ENCODE measurements at places on chromosomes 7 and 10.

DNA sequence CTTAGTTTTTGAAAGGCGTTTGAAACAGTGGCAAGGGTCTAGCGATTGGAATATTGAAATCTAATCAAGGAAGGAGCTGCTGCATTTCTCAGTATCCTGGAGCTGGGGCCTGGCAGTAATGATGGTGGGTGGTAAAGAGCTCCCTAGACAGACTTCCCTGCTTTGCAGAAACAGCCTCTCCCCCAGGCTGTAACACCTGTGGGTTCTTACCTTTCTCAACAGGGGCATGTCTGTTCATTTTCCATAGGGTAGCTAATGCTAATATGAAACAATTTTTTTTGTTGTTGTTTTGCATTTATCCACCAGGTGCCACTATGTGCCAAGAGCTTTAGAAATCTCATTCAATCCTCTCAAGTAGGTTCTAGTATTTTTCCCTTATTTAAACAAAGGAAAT is 345.5 kb downstream of the REEP3 start:
- DNase-seq, result no peak

GRCh38 chr7:112610636-112611035 is 129.8 kb downstream of the LSMEM1 start:
- DNase-seq, result no peak

DNA sequence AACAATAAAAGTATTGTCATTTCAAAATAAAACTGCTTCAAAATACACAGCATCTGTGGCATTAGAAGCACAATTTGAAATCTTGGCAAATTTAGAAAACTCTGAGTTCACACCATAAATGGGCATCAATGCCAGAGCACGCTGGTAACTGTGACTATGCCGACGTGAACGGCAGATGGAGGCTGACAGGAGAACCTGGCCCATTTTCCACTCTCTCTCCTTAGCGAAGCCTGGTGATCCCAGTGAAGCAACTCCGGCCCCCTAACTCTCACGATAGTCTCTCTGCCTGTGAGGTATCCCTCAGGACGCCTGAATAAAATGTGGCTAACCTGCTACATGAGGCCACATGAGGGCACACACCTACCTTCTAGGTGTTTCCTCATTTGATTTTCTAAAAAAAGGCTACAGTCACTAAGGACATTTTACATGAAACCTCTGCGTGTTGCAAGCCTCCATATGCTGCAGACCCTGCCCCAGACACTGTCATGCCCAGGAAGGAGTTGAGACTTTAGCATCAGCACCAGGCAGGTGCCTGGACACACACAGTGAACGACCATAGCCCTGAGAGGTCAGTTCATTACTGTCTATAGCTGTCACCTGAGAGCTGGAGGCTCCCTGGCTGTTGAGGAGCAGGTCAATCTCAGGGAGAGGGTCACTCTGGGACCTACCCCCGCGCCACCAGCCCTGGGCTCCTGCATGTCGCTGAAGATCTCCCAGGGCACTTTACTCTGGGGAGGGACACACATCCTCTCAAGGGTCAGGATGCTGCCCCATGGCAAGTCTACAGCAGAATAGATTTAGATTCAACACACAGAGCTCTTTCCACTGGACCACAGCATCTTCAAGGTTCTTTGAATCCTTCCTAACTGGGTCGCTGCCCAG is 62.9 kb upstream of the CAMK2B start:
- DNase-seq, result no peak

DNA sequence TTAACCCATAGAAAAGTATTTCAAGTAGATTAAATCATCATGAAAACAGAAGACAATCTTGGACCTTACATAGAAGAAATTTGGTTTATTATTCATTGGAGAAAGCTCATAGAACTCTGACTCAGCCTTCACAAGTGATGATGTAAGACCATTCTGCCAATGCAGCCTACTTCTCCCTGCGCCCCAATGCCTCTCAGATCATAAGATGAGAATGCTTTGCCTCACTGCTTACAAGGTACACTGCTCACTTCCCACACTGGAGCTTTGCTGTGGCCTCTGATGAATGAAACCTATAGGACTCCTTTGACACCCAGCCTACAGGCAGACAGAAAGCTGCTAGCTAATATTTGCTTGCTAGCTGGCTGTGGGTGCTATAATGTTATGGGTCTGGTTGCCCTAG is 569.4 kb upstream of the STEAP1 start:
- no peak for DNase-seq

DNA sequence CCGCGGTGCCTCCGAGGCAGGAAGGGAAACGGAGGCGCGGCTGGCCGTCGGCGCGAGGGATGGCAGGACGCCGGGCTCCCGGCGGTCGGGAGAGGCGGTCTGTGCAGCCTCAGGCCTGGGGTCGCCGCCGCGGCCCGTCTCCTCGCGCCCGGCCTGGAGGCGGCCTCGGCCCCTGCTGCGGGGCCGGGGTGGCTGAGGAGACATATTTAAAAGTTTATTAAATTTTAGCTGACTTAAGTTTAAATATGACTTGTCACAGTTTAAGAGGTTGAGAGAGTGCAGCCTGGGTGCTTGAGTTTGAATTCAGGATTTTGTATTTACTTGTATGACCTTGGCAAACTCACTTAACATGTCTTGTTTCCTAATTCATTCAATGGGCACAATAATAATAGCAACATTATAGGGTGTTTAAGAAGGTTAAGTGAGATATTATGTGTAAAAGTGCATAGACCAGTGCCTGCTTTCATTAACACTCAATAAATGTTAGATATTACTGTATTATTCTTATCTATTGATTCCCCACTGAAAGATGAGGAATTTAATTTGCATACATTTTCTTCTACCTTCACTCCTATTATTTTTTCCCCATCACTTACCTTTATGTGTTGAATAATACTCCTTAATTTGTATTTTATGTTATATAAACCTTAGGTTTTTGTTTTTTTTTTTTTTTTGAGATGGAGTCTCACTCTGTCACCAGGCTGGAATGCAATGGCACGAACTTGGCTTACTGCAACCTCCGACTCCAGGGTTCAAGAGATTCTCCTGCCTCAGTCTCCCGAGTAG is 718 bp downstream of the DYNC2I1 start:
- no peak for DNase-seq

DNA sequence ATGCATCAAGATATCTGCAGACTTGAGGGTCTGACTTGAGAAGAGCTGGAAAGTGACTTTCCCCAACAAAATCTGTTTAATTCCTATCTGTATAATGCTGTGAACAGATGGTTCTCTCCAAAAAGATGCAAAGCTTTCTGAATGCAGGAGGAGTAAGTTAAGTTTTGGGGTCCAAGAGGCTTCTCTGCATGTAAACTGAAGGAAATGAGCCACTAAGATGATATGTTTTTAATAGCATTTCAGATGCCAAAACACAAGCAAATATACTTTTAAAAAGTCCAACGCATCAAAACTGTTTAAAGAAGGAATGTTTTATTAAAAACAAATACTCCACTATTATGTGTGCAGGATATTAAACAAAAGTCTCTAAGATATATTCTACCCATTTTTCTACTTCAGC is 137.0 kb downstream of the STRA8 start:
- no peak for DNase-seq

GRCh38 chr10:7558036-7558435 is 108.7 kb downstream of the ITIH5 start:
- DNase-seq, result no peak

DNA sequence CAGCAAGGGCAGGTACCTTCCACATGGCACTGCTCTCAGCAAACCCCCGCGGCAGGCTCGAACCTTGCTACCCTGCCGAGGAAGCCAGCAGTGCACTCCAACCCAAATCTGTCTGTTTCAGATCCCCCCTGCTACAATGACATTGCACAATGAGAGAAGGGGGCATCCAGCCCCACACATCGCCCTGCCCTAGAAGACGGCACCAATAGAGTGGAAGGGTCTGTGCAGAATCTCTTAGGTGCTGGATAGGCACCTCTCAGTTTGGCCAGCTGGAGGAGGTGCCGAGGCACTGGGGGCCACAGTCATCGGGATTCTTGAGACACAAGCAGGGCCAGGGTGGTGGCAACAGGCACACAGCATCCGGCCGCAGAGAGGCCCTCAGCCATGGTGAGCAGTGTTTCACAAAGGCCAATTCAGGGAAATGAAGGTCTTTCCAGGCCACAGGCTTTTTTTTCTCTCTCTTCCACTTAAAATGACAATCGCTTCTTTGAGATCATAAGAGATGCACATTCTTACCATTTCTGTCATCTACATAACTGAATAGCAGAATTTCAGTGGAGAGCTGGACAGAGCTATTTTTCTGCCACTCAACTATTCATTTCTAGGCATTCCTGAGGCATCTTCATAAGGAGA is 281.3 kb downstream of the TNS3 start:
- no peak for DNase-seq

- no peak for DNase-seq
Measured at GRCh38 chr10:119542988-119543813, 682 bp upstream of the RGS10 start.

- DNase-seq, result no peak
Measured at GRCh38 chr10:79502561-79503309, 9.6 kb upstream of the EIF5AL1 start.

DNA sequence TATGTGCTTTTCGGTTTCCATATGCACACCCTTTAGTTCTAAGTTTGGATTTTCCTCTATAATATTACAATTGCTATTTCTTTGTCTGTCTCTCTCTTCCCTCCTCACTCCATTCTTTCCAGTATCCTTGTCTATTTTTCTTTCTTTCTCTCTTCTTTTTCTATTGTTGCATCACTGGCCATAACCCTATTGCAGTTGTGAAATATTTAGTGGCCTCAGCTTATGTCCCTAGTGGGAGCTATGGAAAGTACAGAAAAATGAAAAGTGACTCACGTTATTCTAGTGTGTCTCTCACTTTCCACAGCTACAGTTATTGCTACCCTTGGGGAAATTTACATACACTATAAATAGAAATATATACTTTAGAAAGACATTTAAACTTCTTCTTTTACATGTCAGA is 59.1 kb downstream of the CNTNAP2 start:
- DNase-seq, result no peak

GRCh38 chr10:7832060-7832459 is 13.8 kb downstream of the TAF3 start:
- no peak for DNase-seq

DNA sequence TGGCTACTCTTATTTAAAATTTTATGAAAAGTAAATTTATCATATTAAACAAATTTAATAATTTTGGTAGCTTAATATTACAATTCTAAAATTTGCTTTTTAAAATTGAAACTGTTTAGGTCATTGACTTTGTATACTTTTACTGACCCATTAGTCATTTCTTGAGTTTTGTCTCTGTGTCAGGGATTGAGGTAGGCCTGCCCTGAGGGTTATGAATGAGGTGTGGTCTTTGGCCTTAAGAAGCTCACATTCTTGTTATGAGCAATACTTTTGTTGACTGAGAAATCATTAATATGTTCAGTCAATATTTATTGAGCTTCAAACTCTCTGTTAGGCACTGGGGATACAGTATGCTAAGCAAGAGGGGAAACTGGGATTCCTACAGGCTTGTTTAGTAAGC is 47.0 kb upstream of the RPA3 start:
- DNase-seq, result no peak

- no peak for DNase-seq
Measured at GRCh38 chr10:16689227-16689626, 128.0 kb downstream of the RSU1 start.

- DNase-seq, result no peak
Measured at GRCh38 chr7:27714831-27715444, 25.0 kb upstream of the TAX1BP1 start.

DNA sequence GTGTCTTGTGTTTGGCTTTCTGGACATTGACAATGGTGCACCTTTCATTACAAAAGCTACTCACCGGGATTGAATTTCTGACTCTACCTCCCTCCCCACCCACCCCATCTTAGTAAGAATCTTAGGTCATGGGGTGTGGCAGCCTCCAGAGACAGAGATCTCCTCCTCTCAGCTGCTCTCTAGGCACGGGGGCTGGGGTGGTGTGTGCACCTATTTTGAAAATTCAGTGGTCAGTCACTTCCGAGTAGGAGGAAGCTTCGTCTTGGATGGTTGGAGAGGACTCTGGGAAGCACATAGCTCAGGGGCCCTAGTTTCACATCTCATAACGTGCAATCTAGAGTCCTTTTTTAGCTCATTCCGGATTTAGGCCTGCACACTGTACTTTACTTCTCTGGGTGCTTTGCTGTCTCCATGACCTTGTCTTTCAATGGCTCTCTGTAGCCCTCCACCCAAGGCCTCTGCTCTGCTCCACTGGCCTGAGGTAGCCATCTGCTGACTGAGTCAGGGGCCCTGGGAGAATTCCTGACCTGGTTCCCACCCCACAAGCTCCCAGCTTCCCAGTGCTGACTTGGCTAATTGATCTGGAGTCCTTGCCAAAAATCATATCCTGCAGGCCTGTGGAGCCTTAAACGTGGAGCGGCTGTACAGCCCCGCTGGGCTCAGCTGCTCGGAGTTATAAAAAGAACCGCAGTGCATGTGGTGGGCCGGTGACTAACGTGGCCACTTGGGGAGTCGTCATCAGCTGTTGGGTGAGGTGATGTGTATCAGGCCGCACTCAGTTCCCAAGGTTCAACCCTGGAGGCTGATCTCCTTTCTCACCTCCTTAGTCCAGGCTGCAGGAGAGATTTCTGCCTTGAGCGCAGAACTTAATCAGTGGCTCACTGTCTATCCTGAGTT is 19.3 kb upstream of the ADAMTS14 start:
- DNase-seq, result no peak

DNA sequence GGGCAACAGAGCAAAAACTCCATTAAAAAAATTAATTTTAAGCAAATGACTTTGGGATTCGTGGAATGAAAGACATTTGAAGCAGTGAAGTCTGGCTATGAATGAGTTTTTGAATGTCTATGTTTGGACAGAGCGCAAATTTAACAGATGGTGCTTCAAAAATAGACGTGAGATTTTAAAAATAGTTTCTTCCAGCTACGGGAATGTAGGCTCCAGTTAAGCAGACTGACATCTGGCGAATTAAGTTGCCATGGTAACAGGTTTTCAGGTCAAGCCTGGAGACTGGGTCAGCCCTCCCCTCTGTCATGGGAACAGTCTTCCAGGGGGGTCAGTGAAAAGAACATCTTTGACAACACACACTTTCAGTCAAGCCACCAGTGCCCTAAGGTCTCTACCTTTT is 62.0 kb downstream of the MYOF start:
- DNase-seq, result no peak

DNA sequence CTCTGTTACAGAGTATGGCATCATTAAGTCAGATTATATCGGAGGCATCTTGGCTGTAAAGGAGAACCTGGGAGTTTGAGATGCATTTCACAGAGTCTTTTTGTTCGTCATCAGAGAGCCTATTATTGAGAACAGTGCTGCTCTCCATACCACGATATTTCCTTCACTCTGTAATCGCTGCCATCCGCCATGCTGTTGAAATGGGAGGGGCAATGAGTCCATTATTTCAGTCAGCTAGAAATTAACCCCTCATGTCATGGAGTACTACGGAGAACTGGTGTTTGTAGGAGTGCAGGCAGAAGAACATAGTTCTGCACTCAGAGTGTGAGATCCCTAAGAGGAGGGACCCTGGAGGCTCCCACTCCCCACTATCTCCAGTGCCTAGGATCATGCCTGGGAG is 59.2 kb downstream of the SLC16A12 start:
- no peak for DNase-seq

GRCh38 chr7:17932770-17933169 is 7.5 kb downstream of the SNX13 start:
- DNase-seq, result no peak

- no peak for DNase-seq
Measured at GRCh38 chr10:24333736-24334135, 124.8 kb downstream of the KIAA1217 start.
